ENCODE measurements at places on chromosomes 12 and 14.

GRCh38 chr12:57515408-57515933, 4.8 kb downstream of the DDIT3 start:
- no peak for DNase-seq

GRCh38 chr14:100539766-100540140, 47.5 kb downstream of the BEGAIN start:
- DNase-seq = no peak

DNA sequence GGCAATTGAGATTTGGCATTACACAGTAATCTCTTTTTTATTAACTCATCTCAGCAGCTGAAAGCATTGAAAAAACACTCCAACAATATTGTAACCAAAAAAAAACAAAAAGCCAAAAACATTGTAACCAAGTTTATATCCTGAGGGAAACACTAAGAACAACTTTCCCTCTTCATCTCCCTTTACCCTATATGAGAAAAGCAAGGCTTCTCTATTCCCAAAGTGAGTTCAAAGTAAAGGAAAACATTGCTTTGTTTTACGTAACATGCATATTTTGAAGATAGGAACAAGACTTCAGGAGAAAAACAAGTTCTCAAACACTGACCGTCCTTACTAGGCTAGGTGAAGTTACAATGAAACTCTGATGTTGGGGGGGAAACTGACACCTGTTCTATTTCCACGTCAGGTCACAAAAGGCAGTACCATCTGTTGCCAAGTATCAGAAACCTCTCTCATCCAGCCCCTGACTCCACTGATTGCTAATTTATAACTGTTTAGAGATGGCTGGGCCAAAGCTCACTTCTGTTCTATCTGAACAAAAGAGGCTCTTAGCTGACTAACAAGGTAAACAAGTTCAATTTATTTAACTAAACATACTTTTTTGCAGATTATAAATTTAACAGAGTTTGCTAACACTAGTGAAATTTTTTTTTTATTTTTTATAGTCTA, 67.9 kb upstream of the PLXNC1 start:
- no peak for DNase-seq

DNA sequence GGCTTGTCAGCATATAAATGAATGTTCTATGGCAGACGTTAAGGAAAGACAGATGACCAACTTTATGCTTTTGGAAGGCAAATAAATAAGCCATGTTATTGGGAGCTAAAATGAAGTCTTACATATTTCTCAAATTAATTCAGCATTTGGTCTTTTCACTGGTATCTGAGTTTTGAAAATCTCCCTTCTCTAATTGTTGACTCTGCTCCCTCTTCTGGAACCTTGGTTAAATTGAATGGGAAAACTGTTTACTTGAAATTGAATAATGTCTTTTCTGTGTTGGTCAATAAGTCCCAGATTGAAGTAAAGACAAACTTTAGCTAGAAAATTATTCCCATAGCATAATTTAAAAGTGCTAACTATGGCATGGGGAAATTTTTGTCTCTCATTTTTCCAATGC, 38.7 kb downstream of the LGR5 start:
- no peak for DNase-seq

DNA sequence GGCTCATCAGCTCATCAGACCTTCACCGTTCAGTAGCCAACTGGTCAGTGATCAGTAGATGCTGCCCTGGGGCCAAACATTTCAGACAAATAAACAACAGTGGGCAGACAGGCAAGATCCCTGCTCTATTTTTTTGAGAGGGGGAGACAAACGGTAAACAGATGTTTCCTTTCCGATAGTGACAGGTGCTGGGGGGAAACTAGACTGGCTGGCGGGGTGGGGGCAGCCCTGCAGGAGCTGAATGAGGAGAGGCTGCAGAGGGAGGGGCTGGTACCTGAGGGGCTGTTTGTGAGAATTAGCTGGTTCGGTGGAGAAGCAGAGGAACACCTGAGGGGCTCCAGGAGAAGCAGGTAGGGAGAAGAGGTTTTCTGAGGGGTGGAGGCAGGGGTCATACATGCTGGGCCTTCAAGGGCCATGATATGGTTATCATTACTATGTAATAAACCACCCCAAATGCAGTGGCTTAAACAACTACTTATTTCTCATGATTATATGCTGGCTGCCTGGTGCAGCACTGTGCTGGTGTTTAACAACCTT, 8.2 kb upstream of the GOLGA3 start:
- DNase-seq = no peak

DNA sequence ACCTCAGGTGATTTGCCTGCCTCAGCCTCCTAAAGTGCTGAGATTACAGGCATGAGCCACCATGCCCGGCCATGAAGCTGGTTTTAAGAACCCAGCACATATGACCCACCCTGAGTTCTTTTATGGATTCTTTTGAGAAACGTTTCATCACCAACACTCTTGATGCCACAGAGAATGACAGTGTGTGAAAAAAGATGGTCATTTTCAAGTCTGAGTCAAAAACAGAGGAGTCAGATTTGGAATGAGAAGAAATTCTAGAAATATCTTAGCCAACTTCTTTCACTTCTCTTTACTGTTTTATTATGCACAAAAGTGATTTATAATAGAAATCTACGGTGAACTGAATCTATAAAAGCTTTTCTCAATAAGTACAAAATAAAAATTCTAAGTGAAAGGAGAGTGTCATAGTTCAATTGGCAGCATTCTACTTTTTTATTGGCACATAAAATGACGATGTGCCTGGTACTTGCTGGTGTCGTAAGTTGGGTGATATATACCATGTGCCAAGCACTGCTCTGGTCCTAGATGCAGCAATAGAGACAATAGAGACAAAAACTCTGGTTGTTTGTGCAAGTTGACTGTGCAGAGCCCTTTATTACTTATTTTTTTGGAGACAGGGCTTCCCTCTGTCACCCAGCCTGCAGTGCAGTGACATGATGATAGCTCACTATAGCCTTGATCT, 33.9 kb downstream of the CCDC177 start:
- no peak for DNase-seq

DNA sequence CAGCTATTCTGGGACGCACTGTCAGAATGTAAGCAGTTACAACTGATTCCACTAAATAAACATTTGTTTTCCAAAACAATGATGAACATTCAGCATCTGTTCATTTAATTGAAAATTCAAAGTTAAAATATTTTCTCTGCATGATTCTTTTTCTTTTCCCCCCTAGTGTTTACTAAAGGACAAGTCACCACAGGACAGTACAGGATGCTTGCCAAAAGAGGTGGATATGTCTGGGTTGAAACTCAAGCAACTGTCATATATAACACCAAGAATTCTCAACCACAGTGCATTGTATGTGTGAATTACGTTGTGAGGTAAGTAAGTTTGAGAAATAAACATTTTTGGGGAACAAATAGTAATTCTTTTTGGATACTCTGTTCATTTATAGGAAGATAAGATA, 28.2 kb upstream of the SNAPC1 start:
- DNase-seq = no peak
